CD4-positive, alpha-beta T cell treated with Interferon gamma for 1 hour (primary cell): ENCODE measurements at places on chromosomes 11 and 22.
A peak's percentile ranks its signal among the peaks of the same experiment; 100 is the strongest.

DNA sequence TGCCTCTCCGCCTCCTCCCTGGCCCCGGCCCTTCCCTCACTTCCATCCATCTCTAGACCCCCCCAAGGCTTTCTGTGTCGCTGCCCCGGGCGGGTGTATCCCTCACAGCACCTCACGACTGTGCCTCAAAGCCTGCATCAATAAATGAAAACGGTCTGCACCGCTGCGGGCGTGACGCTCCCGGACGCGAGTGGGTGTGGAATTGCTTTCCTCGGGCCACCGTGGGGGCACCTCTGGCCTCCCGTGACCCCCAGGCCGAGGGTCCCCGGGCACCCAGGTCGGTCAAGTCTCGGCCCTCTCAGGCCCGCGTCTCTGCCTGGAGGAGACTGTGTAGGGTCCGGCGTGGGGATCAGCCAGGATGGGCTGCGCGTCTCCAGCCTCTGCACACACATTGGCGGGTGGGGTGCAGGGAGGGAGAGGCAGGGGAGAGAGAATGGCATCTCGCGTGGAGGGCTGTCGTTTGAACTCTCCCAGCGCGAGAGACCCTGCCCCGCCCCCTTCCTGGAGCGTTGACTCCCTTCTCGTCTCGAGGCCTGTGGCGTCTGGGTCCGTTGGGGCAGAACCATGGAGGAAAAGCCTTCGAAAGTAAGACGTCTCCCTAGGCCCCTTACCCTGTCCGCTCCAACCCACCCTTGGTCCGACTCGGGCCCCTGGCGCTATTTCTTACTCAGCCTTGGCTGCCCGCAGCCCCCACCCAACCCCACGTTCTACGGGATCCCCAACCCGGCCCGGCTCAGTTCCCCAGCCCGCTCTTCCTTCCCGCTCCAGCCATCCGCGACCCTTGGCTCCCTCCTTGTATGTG lies at the start of gene CATSPERZ:
Gene CATSPERZ (plus strand): TSS at position 512 of the 802 bp plus-strand sequence. CDS start 53 bp downstream, at position 565.
- DNase-seq = no peak

- peak; percentile 67 for DNase-seq
Observed at GRCh38 chr22:46614025-46614931, 5.9 kb upstream of the GRAMD4 start.

DNA sequence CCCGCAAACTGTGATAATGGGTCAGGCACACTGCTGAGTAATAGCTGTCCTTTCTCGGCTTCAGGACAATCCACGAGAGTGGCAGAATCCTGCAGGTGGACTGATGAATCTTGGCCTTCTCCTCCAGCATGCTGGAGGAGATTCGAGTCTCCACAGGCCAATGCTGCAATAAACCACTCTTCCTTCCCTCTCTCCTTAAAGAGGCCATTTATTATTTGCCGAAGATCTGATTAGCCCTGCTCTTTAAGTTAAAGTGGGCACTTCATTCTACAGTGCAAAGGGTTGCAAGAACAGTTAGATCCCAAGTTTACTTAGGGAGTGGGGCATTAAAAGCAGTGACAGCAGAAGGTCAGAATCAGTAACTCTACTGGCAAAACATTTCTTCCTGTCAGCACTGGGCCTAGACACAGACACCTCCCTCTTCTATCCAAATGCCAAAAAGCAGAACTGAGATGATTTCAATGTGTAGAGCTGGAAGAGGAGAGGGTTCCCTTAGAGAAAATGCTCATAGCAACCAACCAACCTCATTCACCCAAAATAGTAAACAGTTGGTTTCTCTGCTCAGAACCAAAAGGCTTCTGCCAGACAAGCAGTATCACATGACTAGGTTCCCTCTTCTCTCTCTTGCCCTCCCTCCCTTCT lies 121.7 kb downstream of the SGSM3 start:
- peak; percentile 30 for DNase-seq

DNA sequence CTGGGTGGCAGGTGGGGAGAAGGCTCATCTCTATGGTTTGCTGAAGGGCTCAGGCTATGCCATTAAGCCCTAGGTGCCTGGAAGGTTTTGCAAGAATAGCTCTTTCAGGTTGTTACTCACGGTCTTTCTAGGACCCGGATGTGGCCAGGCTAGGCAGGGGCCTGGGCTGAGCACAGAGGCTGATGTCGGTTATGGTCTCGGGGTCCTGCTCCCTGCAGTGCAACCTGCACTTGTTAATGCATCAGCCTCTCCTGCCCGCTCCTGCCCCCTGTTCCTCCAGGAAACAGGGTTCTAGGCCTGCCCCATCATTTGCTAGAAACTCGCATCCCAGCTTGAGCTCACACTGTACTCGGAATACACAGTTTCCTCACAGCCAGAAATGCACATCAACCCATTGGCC lies 79.1 kb upstream of the SLC22A12 start:
- DNase-seq = no peak

- no peak for DNase-seq
Observed at GRCh38 chr11:27699926-27700350, 317 bp downstream of the BDNF start.

- DNase-seq = no peak
Observed at GRCh38 chr11:121610706-121611105, 157.9 kb upstream of the SORL1-AS1 start.

DNA sequence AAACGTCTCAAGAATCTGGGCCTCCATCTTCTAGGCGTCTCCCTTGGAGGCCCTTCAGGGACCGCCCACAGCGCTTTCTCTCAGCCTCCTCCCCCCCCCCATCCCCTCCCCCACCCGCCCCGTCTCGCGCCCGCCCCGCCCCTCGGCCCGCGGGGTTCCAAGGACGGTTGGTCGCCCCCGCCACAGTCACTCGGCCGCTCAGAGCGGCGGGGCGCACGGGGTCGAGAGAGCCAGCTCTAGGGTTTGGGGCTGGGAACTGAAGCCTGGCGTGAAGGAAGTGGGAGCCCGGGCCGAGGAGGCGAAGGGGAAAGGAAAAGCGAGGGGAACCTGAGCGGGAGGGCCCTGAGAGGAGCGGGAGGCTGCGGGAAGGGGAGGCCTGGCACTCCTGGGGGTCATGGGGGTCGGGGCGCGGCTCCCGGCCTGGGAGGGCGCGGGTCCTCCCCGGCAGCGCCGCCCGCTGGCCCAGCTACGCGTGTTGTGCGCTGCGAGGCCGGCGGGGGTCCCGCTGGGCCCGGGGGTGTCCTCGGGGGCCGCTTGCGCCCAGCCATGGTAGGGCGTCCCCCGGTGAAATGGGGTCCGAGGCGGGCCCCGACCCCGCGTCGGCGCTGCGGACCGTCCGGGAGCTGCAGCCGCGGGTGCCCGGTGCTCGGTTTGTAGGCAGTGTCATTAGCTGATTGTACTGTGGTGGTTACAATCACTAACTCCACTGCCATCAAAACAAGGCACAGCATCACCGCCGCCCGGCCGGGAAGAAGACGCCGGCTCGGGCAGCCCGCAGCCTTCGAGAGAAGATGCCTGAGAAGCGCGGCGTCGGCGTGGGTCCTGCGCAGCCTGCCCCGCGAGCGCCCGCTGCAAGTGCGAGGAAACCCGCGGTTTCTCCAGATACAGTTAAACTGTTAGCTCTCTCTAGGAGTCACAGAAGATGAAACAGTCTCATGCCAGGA lies at the start of gene BTG4:
Gene BTG4 (minus strand): TSS at position 91 of the 944 bp plus-strand sequence. CDS start 13,610 bp downstream, outside the sequence.
- DNase-seq = no peak

GRCh38 chr11:130781931-130782330 lies 134.3 kb downstream of the SNX19 start:
- no peak for DNase-seq

DNA sequence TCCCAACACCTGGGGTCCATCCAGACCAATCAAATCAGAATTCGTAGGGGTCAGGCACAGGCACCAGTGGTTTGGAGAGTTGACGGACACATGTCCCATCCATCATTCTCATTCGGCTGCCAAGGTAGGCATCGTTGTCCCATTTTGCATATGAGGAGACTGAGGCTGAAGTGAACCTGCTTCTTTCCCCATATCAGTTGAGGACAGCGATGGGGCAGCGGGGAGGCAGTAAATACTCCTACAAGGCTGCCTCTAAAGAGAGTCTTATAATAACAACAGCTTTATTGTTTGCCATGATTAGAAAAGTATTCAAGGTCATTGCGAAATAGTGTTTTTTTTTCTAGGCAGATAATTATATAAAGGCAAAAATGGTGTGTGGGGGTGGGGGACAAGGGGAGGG lies 1.6 kb upstream of the BEST1 start:
- no peak for DNase-seq

- no peak for DNase-seq
Observed at GRCh38 chr11:77324508-77324907, 23.0 kb upstream of the GDPD4 start.

DNA sequence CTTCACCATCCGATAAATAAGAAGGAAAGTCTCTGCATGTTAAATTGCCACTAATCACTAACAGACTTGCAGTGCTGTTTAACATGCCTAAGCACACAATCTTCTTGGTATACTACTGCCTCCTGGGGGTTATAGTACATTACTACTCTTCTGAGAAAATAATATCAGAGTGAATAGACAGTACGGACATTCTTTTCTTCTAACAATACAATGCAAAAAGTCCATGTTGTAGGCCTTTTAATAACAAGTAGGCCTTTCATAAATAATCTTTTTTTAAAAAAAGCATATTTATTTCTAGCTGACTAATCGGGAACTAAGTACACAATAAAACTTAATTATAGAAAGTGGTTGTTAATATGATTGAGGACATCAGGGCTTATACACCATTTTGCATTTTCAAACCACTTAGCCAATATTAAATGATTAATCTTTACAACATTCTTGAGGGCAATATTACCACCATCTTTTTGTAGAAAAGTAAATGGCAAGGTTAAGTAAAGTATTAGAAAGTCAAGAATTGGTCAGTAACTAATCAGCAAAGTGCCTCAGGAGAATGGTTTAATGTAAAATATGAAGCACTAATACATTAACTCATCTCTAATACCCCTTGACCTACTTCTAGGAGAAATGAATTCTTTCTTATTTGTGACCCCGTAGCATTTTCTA lies 84.7 kb downstream of the TTC28 start:
- DNase-seq = no peak

GRCh38 chr22:37242395-37242918 lies 1.6 kb downstream of the RAC2 start:
- peak; percentile 91 for DNase-seq

- DNase-seq = no peak
Observed at GRCh38 chr22:18909556-18909955, 3.4 kb downstream of the DGCR6 start.

DNA sequence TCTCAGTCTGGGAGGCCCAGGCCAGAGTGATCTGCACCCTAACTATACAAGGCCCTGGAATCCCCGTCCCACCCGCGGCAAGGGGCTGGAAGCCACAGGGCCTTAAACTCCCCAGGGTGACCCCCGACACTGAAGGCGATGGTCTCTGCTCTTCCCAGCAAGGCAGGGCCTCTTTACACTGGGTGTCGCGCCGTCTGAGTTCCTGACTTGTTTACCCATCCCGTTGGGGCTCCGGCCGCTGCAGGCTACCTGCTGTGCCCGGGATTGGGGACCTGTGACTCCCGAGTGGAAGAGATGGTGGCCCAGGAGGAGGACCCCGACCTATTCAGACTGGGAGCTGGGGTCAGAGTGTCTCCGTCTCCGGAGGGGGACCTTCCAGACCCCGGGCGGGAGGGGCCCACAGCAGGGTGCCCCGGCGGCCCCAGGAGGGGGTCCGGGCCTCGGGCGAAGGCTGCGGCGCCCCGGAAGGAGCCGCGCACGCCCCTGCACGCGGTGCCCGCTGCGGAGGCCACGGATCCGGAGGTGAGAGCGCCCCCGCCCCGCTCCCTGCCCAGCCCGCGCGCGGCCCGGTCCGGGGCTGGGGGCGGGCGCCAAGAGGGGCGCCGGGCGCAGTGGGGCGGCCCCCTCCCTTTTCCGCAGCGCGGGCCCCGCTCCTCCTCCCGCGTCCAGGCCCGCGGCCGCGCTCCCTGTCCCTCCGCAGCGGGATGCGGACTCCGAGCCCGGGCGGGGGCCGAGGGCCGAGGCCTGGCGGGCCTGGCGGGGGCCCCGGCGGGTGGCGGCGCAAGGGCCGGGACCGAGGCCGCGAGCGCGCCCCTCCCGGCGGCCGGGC lies 560 bp upstream of the MPPED1 start:
- DNase-seq = no peak

DNA sequence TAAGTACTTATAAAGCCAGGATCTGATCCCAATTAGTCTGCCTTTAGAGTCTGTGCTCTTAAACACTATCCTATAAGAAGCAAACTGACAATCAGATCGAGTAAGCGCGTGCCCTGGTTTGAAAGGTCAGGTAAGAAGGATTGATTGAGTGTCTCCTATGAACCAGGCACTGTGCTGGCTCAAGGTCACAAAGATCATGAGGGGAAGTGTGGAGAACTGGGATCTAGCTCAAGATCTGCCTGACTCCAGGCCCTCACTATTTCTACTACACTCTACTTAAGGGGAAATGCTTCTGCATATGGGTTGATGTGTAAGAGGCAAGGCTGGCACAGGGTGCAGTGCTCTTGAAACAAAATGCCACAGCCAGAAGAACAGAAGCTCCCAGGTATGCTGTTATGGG lies 77.0 kb downstream of the ME3 start:
- no peak for DNase-seq

DNA sequence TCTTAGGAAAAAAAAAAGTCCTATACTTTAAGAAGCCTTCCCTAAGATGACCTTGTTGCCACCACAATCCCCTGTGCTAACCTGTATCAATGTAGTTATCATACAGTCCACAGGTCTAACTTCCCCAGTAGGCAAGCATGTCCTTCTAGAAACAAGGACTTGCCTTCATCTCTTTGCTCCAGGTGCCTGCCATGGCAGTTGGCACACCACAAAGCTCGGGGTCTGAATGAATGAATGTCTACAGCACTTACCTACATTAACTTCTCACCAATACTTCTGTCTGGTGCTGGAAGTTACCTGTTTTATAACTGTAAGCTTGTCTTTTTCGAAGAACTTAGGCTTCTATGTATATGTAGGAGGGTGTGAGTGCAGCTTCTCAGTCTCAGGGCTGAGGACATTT lies 23.4 kb downstream of the CLPB start:
- DNase-seq = no peak

DNA sequence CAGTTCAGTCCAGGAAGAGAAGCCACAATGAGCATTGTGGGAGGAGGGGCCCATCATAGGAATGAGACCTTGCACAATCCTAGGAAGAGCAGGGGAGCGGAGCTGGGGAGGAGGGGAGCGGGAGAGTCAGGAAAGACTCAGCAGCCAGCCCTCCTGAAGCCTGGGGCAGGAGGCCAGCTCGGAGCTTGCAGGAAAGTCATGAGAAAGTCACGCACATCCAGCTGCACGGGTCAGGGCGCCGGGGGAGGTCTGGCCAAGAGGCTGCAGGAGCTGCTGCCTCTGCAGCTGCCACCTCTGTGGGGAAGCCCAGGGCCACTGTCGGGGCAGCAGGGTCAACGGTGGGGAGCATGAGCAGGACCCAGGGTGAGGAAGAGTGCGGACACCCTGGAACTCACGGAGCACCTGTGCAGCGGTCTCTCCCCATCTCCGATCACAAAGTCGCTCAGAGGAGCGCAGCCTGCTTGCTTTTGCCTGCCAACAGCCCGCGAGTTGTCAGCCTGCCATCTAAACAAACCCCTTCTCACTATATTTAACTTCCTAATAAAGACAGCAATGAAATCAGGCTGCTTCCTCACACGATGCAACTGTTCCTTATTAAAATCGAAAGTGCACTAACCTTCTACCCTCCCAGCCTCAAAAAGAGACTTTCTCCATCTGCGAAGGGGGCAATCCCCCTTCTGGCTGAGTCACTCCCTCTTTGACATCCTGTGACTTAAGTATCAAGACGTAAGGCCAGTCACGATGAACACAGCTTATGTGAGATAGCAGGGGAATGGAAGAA lies 52.9 kb upstream of the RTL6 start:
- DNase-seq = peak; percentile 38
